ENCODE measurements at places on chromosomes 1 and 21.

- no peak for DNase-seq
Observed at GRCh38 chr1:155695072-155695471, 6.2 kb downstream of the DAP3 start.

- no peak for DNase-seq
Observed at GRCh38 chr1:34452451-34452850, 275.7 kb downstream of the C1orf94 start.

DNA sequence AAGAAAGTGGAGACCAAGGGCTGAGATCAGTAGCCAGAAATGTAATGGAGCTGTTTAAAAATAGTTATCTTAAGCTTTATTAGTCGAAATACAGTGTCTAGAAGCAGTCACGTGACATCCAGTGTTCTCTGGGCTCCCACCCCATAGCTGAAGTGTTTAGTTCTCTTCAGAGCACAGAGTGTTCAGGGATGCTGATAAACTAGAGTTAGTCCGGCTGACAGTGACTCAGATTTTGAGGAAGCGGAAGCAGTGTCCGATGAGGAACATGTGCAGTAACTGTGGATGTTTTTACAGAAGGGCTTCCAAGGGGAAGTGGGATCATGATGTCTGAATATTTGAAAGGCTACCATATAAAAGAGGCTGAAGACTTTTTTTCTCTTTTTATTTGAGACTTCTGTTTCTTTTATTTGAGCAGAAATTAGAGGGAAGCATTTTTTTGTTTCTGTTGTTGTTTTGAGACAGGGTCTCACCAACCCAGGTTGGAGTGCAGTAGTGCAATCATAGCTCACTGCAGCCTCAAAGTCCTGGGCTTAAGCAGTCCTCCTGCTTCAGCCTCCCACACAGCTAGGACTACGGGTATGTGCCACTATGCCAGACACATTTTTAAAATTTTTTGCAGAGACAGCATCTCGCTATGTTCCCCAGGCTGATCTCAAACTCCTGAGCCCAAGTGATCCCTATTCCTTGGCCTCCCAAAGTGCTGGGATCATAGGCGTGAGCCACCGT lies 124.2 kb downstream of the GALNT2 start:
- peak; percentile 21 for DNase-seq

DNA sequence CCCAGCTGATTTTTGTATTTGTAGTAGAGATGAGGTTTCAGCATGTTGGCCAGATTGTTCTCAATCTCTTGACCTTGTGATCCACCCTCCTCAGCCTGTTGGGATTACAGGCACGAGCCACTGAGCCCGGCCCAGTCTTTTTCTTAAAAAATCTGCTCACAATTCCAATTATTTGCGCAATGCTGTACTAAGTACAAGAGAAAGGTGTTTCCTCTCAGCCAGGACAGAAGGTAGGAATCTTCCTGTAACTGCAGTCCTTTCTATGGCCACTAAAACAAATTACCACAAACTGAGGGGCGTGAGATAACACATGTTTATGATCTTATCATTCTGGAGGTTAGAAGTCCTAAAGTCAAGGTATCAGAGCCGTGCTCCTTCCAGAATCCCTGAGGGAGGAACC lies 6.9 kb upstream of the CBR3 start:
- no peak for DNase-seq

DNA sequence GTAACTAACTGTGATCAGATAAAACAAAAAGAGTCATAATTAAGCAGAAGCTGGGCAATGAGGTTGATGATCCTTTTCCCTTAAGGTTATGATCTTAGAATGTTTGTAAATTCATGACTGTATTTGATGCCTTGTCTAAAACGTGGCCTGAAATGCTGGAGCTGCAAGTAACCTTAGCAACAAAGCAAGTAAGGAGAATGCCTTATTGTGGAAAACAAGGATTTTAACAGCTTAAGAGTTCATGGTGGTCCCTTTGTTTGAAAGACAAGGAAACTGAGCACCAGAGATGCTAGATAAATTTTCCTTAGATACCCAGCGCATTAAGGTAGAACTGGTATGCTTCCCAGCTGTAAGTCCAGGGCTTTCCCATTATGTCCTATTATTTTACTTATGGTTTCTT lies 25.7 kb upstream of the XPR1 start:
- DNase-seq = no peak

- DNase-seq = no peak
Observed at GRCh38 chr1:228778026-228778425, 42.7 kb downstream of the RHOU start.

DNA sequence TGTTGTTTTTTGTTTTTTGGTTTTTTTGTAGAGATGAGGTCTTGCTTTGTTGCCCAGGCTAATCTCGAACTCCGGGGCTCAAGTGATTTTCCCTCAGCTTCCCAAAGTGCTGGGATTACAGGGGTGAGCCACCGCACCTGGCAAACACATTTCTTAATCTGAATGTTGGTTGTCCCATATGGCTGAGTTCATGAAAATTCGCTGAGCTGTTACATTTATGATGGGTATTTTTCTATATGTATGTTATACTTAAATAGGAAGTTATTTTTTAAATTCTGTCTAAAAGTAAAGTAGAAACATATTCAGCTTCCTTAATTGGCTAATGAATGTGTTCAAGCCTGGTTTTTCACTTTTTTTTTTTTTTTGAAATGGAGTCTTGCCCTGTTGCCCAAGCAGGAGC lies 75.1 kb downstream of the ASH1L start:
- DNase-seq = no peak

GRCh38 chr1:159532922-159533321 lies 2.9 kb downstream of the OR10J5 start:
- no peak for DNase-seq

- DNase-seq = no peak
Observed at GRCh38 chr1:13836136-13836535, 136.1 kb downstream of the PRDM2 start.

GRCh38 chr1:51044199-51044598 lies 57.8 kb upstream of the C1orf185 start:
- no peak for DNase-seq

DNA sequence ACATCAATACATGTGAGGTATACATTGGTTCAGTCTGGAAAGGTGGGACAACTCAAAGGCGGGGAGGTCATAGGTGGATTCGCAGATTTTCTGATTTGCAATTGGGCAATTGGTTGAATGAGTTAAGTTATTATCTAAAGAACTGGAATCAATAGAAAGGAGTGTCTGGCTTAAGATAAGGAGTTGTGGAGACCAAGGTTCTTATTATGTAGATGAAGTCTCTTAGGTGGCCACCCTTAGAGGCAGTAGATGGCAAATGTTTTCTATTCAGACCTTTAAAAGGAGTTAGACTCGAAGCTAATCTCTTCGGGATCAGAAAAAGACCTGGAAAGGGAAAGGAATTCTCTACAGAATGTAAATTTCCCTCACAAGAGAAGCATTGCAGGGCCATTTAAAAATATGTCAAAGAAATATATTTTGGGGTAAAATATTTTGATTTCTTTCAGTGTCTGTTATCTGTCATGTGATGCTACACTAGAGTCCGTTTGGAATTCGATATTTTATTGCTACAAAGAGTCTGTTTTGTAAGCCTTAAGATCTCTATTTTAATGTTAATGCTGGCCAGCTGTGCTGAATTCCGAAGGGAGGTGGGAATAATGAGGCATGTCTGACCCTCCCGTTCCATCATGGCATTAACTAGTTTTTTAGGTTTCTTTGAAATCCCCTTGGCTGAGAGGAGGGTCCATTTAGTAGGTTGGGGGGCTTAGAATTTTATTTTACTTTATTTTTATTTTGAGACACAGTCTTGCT lies 265.1 kb downstream of the PTPRU start:
- DNase-seq = no peak

DNA sequence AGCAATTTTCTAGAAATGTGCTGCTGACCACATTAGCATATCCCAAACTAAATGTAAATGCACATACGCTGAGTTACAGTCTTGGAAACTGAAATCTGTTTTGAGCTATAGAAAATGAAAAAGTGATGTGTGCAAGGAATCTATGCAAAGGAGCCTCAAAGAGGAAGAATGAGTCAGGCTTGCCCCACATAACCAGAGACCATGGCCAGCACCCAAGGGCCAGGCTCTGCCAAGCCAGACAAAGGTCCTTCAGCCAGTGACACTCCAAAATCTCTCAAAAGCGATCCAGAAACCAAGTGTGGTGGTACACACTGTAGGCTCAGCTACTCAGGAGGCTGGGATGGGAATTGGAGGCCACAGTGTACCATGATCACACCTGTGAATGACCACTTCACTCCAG lies 195.2 kb downstream of the TOMM20 start:
- no peak for DNase-seq

- DNase-seq = no peak
Observed at GRCh38 chr1:106944721-106945120, 111.8 kb upstream of the PRMT6 start.

GRCh38 chr1:178506177-178506576 lies 6.7 kb upstream of the TEX35 start:
- no peak for DNase-seq

- DNase-seq = no peak
Observed at GRCh38 chr21:46021398-46021797, 39.8 kb downstream of the COL6A1 start.

GRCh38 chr1:56938646-56939045 lies 27.2 kb downstream of the C8B start:
- DNase-seq = no peak

GRCh38 chr1:156431769-156432668 lies 63.0 kb downstream of the RHBG start:
- DNase-seq = no peak

DNA sequence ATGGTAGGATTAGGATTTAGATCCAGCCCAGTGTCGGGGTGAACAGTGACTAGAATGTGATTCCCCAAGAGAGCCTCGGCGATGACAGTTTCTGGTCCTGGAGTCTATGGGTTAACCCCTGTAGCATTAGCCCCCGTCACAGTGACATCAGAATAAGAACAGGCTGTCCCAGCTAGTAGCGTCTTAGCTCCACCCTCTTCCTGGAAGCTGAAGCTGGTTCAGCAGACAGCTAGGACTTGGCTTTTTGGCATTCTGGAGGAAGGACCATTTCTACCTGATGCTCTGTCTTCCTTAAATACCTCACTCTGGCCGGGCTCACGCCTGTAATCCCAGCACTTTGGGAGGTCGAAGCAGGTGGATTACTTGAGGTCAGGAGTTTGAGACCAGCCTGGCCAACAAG lies 5.0 kb downstream of the NDUFS2 start:
- DNase-seq = no peak

GRCh38 chr1:89547563-89548116 lies 23.0 kb downstream of the LRRC8B start:
- no peak for DNase-seq

GRCh38 chr1:41715441-41716095 lies 203.2 kb downstream of the HIVEP3 start:
- no peak for DNase-seq

GRCh38 chr1:183191833-183192232 lies 5.8 kb downstream of the LAMC2 start:
- no peak for DNase-seq

- no peak for DNase-seq
Observed at GRCh38 chr1:46041974-46042373, 90.5 kb downstream of the PIK3R3 start.
